Stimulated activated CD4-positive, alpha-beta T cell treated with anti-CD3 and anti-CD28 coated beads, Interleukin-1b, Interleukin-23, amount 100 ng/mL, for 48 hours (primary cell): ENCODE measurements at places on chromosomes 1 and 21.

GRCh38 chr1:226566760-226567159, 18.2 kb downstream of the STUM start:
- no peak for DNase-seq

- DNase-seq, result no peak
Observed at GRCh38 chr1:36821386-36821785, 212.9 kb downstream of the GRIK3 start.

GRCh38 chr21:23887725-23888306, 1719.5 kb downstream of the MRPL39 start:
- peak; percentile 3 for DNase-seq

DNA sequence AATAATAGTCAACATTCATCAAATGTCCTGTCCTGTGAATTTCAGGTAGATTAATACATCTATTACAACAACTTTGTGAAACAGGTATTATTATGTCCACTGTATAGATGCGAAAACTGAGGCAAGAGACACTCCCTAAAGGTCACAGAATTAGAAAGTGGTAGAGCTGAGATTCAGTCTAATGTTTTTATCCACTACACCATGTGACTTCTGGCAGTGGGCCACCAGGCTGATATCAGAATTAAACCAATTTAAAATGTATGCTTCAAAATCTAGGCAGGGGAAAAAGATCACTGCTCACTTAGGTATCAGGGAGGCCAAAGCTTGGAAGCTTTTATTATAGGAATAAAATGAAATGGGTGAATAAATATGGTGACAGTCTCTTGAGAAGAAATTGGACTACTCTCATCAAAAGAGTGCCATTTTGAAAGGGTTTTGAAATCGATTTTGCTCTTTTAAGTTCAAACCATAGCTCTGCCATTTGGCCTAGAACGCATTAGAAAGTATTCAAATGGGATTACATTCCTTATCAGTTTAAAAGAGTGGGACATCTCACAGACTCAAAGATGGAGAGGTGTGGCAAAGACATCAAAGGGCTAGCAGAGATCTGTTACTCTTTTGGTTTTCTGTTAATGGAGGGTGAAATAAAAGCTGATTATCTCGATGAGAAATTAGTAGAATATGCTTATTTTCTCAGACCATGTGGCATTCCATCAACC, 1.9 kb downstream of the DDAH1 start:
- no peak for DNase-seq

- DNase-seq, result peak; percentile 56
Observed at GRCh38 chr1:204438628-204439027, 27.0 kb upstream of the PPP1R15B start.

DNA sequence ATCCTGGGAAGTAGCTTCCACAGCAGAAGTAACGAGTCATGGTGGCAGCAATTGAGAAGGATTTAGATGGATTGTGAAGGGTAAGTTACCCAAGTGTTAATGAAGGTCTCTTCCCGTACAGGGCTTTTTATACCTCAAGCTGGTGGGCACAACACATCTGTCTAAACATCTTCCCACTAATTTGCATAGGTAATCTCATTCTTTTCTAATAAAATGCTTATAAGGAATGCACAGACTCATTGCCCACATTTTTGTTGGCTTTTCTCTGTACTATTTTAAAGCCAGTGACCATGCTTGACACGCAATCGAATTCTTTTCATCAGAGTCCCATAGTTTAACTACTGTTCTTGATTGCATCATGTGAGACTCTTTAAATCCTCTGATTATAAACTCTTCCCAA, at the start of gene KRTAP7-1:
KRTAP7-1 (minus strand) TSS at position 101 of the 400 bp plus-strand sequence; CDS start at position 40, 61 bp downstream.
- no peak for DNase-seq

GRCh38 chr21:37071561-37072273, 1.2 kb downstream of the PIGP start:
- DNase-seq, result no peak

GRCh38 chr1:145891587-145892485, 6.2 kb upstream of the ANKRD35 start:
- peak; percentile 45 for DNase-seq

GRCh38 chr1:2950926-2951305, 70.4 kb upstream of the ACTRT2 start:
- no peak for DNase-seq

DNA sequence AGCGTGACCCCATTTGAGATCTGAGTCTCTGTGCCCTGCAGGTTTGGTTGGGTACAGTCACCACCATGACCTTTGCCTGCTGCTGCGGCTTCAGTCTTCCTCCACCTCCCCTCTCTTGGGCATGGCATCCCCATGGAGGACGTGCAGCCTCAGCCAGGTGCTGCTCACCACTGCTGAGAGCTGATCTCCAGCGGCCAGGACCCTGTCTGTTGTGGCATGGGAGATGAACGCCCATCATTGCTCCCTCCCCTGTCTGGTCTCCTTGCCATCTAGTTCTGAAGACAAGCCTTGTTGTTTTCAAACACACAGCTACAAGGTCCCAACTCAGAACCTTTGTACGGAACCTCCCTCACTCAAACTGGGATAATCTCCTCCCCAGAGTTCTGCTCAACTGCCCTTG, 19.2 kb upstream of the PKP1 start:
- DNase-seq, result no peak

DNA sequence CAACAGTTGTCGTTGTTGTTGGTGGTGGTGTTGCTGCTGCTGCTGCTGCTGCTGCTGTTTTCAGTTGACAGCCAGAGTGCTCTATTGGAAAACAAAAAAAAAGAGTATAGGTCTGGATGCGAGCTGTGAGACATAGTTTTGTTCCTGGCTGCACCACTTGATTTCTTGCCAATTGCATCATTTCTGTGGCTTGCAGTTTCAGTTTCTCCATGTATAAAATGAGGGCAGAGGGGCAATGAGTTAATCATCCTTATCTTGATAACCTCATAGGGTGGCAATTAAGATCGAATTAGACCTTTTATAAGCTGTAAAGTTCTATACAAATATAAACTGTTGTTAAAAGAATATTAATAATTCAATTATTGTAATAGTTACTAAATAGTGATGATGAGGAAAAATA, 156.7 kb downstream of the DMRTA2 start:
- no peak for DNase-seq

- no peak for DNase-seq
Observed at GRCh38 chr1:154695985-154696384, 88.0 kb upstream of the ADAR start.

- no peak for DNase-seq
Observed at GRCh38 chr1:210728437-210729149, 399.9 kb downstream of the HHAT start.

GRCh38 chr1:6723621-6724428, 22.2 kb upstream of the DNAJC11 start:
- no peak for DNase-seq

- peak; percentile 60 for DNase-seq
Observed at GRCh38 chr1:119743776-119744597, 24.7 kb downstream of the HMGCS2 start.
